GM04504 (cell line): ENCODE measurements at places on chromosomes 2 and 18.

GRCh38 chr2:177998006-177998405 lies 74.6 kb downstream of the PDE11A start:
- peak; percentile 56 for DNase-seq

GRCh38 chr2:104844807-104845551 lies 8.9 kb upstream of the POU3F3 start:
- no peak for DNase-seq

DNA sequence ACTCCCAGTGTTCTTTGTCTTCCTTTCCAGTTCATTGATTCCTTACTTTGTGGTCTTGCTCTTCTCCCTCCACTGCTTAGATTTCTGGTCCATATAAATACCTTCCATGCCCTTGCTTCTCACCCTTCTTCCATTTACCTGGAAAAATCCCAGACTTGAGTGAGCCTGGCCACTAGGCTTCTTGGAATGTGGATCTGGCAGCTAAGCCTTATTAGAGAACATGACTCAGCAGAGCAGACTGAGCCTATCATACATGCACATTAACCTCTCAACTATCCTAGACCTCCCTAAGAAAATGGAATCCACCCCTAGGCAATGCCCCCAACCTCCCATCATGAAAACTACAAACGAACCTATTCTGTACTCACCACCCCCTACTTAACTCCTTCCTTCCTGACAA lies 127.7 kb downstream of the RHBDD1 start:
- DNase-seq, result no peak

GRCh38 chr2:174615871-174616436 lies 18.4 kb upstream of the WIPF1 start:
- DNase-seq, result no peak

GRCh38 chr2:119371111-119371510 lies 4.3 kb downstream of the DBI start:
- no peak for DNase-seq

DNA sequence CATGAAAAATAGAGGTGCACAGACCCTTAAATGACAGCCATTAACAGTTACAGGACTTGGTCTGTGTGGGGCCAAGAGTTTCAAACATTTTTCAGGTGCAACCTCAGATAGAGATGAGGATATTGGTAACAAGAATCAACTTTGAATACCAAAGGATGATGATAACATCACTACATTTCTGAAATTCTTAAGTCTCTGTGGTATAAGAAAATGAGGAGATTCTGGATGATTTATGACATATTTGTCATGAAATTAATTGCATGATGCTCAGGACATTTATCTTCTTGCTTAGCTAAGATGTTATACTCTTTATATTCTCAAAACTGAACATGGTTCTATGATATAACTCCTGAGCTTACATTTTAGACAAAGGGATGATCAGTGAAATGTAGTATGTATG lies 471.8 kb upstream of the CWC22 start:
- DNase-seq, result peak; percentile 10

DNA sequence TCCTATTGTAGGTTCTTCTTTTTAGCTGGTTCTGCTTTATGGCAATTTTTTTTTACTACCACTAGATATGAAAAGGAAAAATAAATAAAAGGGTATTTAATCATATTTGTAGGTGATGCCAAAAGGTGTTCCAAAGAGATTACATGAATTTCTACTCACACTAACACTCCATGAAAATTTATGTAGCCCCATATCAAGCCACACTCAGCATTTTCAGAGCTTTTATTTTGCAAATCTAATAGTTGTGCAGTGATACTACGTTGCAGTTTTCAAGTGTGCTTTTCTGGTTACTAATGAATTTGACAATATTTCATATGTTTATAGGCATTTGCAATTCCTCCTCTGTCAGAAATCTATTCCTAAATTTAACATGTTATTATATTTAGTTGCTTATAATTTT lies 363.9 kb upstream of the TMEFF2 start:
- no peak for DNase-seq

DNA sequence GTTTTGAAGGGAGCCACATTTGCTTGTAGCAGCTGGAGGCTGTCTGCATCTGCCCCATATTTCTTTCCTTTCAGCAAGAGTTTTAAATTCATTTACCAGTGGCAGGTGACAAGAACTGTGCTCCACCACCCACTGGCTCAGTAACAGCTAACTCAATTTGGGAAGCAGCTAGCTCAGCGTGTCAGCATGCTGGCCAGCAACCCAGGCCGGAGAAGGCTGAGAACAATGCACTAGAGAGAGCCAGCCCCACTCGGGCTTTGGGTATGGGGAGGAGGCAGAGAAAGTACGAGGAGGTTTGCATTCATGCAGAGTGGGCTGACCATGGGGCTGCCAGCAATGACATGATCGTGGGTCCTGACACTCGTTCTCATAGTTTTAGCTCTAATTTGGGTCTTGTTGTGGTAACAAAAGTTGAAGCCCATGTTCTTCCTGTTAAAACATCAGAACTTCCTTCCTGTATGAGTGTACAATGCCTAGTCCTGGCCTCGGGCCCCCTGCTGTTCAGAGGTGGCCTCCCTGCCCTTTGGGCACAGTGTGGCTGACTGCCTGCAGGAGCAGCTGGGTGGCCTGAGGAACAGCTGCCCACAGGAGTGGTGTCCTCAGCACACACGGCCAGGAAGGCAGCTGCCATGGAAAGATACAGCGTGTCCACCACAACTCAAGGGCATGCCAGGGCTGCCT lies 23.0 kb downstream of the CDC42EP3 start:
- no peak for DNase-seq

DNA sequence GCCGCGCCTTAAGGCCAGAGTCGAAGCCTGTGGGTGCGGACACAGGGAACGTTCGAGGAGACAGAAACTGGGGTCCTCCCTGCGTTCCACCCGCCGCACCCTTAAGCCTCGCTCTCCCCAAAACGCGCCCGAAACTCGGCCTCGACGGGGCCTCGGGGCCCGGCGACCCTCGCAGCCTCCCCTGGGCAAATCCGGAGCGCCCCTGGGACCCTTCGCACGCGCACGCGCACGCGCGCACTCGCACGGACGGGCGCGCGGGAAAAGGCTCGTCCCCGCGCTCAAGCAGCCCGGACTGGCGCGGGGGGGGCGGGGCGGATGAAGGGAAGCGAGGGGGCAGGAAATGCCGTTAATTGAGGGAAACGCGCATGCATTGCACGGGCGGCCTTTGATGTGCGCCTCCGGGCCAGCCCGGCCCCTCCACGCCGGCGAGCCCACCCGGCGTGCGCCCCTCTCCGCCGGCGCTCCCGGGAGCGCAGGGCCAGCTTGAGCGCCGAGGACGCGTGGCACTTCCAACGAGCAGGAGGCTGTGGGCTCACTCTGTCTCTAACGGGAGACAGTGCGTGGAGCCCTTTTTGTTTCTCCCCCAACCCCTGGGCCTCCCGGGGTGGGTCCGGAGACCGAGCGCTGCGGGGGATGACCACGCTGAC lies 5.4 kb upstream of the SALL3 start:
- DNase-seq, result no peak

- DNase-seq, result no peak
These were observed 231.1 kb downstream of the RAD51AP2 start for GRCh38 chr2:17287183-17287582.

GRCh38 chr2:84970210-84970867 lies 622 bp upstream of the KCMF1 start:
- DNase-seq, result no peak

DNA sequence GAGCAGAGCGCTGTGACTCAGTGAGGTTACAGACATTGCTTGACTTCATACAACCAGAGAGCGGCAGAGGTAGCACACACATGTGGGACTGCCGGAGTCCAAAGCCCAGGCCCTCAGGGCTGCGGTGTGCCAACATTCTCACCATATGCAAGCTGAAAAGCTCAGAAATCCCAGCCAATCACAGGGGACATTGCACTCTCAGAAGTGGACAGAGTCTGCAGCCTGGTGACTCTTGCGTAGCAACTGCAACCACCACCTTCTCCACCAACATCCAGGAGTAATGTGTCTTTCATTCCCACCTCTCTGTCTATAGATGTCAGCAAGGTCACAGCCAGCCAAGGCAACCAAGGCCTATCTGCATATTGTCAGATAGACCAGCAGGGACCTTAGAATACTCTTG lies 158.1 kb downstream of the TTC32 start:
- DNase-seq, result no peak

GRCh38 chr2:57407772-57408201 lies 638.8 kb upstream of the VRK2 start:
- DNase-seq, result no peak

- DNase-seq, result no peak
These were observed 264.1 kb downstream of the TRIB2 start for GRCh38 chr2:12980817-12981216.

GRCh38 chr2:1865716-1866234 lies 121.5 kb upstream of the PXDN start:
- no peak for DNase-seq

DNA sequence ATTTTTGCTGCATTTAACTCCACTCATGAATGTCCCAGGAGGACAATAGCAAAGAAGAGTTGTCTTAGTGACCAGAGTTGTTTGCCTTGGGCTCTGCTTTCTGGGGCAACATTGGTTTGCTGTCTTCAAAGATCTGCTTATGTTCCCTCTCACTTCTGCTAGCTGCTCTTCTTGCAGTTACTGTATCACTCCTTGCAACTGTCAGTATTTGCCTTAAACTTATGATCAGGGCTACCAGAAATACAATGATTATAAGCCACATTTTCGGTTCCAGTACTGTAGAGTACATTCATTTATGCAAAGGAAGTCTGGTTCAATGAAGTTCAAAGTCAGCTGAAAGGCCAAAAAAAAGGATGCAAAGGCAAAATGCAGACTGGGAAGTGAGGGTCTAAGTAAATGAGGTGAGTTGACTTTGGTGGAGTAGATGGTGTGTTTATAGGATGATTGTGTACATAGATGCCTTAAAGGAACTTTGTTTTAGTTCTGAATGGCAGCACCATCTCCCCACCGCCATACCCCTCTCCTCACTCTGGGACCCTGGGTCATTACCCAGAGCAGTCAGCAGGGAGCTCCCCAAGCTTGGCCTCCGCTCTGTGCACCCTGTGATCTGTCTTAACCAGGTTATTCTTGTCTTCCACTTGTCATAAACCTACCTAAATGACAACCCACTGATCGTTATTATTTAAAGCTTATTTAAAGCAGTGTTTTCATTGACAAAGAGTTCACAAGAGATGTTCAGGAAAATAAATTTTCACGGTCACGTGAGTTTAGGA lies 236.0 kb downstream of the DOK6 start:
- no peak for DNase-seq

- no peak for DNase-seq
These were observed 5.2 kb upstream of the ARID5A start for GRCh38 chr2:96531366-96531765.

- no peak for DNase-seq
These were observed 1.4 kb downstream of the PTGR3 start for GRCh38 chr18:75207310-75208154.

GRCh38 chr2:234669621-234670020 lies 172.7 kb upstream of the ARL4C start:
- no peak for DNase-seq

- no peak for DNase-seq
These were observed 94.8 kb upstream of the CXCR4 start for GRCh38 chr2:136212426-136213378.

DNA sequence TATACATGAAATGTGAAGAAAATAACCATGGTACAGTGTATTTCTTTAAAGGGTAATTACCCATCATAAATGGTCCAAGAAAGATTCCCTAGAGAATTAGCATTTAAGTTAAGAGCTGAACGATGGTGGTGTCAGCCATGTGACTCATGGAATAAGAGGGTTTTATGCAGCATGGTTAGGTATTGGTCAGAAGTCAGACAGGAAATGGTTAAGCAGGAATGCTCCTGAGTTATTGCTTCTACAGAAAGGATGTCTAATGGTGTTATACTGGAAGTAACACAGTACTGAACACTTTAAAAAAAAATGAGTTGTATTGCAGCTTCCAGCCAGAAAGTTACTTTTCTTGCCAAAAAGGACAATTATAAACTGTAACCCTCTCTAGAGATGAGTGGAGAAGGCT lies 72.7 kb upstream of the UBE2E3 start:
- DNase-seq, result peak; percentile 20

GRCh38 chr2:62774555-62775366 lies 69.2 kb downstream of the EHBP1 start:
- peak; percentile 10 for DNase-seq

DNA sequence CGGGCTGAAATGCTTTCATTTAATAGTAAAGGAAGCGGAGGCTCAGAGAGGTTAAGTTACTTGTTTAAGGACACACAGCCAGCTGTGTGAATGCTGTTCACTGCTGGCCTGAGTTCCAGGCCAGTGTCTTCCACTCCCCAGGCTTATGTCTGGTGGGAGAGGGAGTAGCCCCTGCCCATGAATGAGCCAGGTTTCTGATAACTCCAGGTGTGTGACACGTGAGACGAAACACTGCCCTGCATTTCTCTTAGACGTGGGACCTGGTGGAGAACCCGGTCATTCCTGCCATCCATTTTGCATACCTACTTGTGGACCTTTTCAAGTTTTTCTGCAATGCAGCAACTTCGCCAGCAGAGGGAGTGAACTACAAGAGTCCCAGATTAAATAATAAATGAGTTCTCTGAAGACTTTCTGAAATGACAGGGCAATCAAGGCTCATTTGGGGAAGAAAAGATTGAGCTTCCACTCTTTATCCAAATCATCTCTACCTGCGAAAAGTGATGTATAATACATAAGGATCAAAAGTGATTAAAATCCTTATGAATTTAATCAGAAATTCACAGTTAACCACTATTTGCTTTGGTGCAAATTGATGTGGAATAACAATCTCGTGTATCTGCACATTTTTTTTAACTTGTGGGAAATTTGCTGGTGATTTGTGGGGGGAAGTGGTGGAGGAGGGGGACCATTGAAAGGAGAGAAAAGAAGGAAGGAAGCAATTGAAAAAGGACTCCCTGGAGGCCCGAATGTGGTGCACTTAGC lies 79.4 kb upstream of the ASB18 start:
- DNase-seq, result peak; percentile 34

GRCh38 chr2:124316133-124316532 lies 291.0 kb downstream of the CNTNAP5 start:
- DNase-seq, result no peak
